ENCODE measurements at places on chromosomes 4 and X.

- DNase-seq, result peak; percentile 77
Measured at GRCh38 chrX:66030505-66031317, 9.2 kb downstream of the VSIG4 start.

- DNase-seq, result no peak
Measured at GRCh38 chrX:43474321-43474720, 181.8 kb upstream of the MAOA start.

GRCh38 chr4:41620594-41621256, 82.8 kb downstream of the LIMCH1 start:
- peak; percentile 1 for DNase-seq

GRCh38 chr4:138828926-138829325, 186.7 kb upstream of the NOCT start:
- DNase-seq, result no peak

- DNase-seq, result no peak
Measured at GRCh38 chr4:26490111-26490959, at the start of gene CCKAR. Gene CCKAR, minus strand, starts transcription at chr4:26490484. Its CDS starts 217 bp downstream, at chr4:26490267.

DNA sequence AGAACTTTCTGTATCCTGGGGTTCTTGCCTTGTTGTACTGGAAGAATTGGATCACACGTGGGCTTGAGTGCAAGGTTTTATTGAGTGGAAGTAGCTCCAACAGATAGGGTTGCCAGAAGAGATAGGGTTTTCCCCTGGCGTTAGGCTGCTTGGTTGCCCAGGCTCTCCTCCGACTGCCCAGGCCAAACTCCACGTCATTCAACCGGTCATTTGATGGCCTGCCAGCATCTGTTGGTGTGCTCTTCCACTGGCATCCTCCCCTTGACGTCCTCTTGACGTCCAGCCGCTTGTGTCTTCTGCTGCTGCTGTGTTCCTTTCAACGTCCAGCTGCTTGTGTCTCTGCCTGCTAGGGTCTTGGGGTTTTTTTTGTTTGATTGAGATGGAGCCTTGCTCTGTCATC, 340.3 kb upstream of the ZCCHC13 start:
- DNase-seq, result no peak

GRCh38 chr4:110501826-110502225, 25.9 kb downstream of the ENPEP start:
- no peak for DNase-seq

GRCh38 chr4:55993994-55994663, 45.4 kb downstream of the CEP135 start:
- peak; percentile 62 for DNase-seq

GRCh38 chr4:101027721-101028120, 319.6 kb downstream of the PPP3CA start:
- DNase-seq, result no peak

GRCh38 chr4:172202480-172203076, 389.4 kb downstream of the GALNTL6 start:
- DNase-seq, result peak; percentile 72

- DNase-seq, result peak; percentile 45
Measured at GRCh38 chr4:13627178-13627605, 333 bp downstream of the BOD1L1 start.

- DNase-seq, result no peak
Measured at GRCh38 chr4:108148316-108148715, 20.4 kb downstream of the LEF1 start.

- no peak for DNase-seq
Measured at GRCh38 chr4:145565328-145565727, 53.9 kb upstream of the MMAA start.

GRCh38 chr4:52655506-52655905, 3.6 kb downstream of the USP46 start:
- peak; percentile 73 for DNase-seq

GRCh38 chr4:182973511-182973911, 56.3 kb upstream of the DCTD start:
- peak; percentile 20 for DNase-seq

- DNase-seq, result peak; percentile 95
Measured at GRCh38 chr4:71406459-71406963, 67.7 kb downstream of the SLC4A4 start.

DNA sequence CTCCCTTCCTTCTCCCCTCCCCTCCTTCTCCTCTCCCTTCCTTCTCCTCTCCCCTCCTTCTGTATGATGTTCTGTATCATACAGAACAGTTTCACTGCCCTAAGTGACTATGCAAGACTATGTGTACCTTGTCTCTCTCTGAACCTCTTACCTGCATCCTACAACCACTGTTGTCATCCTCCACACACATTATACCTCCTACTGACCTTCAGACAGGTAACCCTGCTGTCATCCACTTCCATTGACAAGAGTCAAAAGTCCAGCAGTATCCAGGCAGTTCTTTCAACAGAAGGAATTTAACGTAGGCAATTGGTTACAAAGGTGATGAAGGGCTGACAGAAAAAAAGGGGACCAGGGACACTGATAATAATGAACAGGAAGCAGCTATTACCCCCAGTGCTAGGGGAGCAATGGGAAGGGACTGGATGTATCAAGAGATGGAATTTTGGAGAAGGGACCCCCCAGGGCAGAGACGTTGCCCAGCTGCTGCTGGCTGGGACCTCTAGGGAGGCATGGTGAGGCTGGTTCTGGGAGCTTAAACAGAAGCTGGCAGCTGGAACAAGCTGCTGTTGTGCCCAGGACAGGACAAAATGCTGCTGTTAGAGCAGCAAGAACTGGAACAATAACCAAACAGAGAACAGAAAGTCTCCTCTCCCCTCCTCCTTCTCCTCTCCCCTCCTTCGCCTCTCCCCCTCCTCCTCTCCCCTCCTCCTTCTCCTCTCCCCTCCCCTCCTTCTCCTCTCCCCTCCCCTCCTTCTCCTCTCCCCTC, 84.7 kb downstream of the DCTD start:
- no peak for DNase-seq

DNA sequence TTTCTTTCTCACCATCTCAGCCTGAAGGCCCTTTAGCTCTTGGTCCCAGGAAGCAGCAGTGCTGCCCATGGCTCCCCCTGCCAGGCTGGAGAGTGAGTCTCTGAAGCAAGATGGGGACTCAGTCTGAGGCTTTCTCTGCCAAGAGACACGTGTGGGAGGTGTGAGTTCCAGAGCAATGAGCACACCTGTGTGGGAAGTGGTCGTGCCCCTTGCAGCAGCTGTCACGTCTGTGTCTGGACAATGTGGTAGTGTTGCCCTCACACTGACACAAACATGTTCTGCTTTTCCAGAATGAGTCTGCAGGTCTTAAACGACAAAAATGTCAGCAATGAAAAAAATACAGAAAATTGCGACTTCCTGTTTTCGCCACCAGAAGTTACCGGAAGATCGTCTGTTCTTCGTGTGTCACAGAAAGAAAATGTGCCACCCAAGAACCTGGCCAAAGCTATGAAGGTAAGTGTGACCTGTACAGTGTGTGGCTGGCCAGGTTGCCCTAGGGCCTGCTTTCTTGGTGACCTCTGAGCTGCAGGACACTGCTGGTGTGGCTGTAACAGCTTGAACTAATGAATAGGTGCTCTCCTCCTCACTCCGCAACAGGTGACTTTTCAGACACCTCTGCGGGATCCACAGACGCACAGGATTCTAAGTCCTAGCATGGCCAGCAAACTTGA, 1.9 kb downstream of the TACC3 start:
- no peak for DNase-seq

- peak; percentile 88 for DNase-seq
Measured at GRCh38 chr4:68907245-68907644, 44.4 kb downstream of the UGT2A3 start.

GRCh38 chr4:17702641-17703040, 78.8 kb downstream of the FAM184B start:
- no peak for DNase-seq

DNA sequence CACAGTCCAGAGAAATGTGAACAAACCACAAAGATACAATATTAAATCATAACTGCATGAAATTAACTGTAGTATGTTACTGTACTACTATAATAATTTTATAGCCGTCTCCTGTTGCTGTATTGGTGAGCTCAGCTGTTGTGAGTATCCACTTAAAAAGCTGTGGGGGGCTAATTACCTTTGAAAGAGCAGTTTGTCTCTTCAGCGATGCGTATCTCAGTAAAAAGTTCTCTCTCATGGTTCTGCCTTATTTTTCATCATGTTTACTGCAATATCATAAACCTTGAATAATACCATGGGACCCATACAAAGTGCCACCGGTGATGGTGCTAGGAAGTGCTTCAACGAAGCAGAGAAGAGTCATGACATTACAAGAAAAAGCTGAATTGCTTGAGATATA, 8.4 kb upstream of the MSMO1 start:
- no peak for DNase-seq

DNA sequence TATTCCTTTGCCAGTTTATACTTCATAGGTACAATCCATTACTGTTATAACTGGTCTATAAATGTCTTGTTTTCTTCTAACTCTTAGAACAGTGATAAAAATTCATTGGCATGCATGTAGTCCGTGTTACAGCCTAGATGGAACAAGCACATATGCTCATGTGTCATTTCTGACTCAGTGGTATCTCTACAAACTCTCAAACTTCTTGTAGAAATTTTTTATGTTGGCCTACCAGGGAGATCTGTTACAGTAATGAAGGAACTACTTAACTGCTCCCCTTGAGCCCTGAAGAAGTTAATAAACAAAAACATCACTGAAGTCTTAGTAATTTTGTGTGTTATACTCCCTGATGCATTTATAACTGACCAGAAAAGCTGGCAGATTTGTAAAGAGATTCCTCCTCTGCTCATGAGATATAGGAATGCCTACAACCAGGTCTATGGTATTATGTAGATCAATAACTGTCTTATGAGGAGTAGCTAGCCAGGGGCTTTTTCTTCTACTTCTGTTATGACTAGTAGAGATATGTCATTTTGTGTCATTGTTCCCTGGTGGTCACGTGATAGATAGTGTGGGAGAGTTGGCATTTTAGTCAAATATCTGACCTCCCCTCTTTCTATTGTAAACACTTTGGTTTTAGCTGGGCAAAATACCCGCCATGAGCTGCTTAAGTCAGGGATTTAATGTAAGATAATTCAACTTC, 53.7 kb upstream of the FAAH2 start:
- DNase-seq, result no peak

DNA sequence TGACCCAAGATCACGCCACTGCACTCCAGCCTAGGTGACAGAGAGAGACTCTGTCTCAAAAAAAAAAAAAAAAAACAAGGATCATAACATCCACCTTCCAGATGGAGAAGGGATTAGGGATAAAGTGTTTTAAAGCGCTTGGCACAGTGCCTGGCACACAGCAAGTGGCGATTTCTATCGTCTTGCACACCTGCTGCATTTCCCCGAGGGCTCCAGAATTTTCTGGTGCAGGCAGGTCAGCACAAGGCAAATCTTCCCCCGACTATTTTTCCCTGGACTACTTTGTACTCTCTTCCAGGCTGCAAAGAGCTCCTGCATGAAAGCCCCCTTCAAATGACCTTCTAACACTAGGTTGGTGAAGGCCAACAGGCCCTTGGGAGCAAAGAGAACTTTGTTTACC, 57.3 kb downstream of the APBB2 start:
- no peak for DNase-seq

DNA sequence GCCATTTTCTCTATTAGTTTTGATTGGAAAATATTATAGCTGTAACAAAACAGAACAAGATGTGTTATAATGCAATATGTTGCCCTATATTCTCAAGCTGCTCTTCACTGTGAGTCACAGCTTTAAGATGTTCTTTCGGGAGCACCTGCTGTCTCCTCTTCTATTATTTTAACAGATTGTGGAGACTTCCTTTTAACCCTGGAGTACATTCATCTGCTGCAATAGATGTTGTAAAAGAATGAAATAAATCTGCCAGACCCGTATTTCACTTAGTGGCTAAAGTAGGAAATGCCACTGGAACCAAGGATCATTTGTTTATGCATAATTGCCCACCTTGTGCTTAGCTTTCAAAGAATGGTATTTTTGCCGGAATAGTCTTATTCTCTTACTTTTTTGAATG, 11.1 kb downstream of the LSM6 start:
- DNase-seq, result no peak

DNA sequence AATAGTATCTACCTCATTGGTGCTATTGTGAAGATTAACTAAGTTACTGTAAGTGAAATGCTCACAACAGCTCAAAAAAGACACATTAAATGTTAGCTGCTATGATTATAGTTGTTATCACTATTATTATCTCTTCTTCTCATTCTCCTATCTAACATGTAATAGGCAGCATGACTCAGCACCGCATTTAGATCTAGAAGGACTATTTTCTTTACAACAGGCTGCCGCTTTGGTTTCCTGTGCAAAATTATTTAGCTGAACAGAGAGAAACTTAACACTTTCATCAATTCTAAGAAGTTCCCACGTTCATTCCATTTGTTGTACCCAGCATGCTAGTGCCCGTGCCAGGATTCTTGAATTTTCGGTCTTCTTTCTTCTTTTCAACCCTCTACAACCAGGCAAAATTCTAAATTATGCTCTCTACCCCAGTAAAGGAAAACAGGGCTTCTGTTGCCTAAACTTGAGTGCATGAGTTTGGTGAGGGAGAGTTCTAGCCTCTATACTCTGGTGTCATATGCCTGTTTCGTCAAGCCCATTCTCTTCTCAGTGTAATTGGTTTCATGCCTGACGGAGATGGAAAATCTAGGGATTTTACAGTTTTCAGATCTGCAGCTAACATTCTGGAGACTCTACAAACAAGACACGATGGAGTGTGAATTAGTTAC, 378.9 kb downstream of the PPP1R2C start:
- no peak for DNase-seq

DNA sequence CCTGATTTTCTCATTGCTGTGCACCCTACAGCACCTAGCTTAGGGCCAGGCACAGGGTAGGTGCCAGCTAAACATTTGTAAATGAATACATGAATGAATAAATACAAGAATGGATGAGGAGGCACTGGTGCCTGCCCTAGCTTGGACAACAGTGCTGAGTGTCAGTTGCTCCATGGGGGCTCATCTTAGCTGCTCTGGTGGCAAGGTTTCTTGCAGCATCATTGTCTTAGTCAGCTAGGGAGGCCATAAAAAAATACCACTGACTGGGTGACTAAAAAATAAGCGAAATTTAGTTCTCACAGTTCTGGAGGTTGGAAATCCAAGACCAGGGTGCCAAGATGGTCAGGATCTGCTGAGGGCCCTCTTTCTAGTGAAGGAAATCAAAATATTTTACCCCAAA, 31.2 kb downstream of the TMEM31 start:
- no peak for DNase-seq

GRCh38 chrX:133921764-133922389, 63.5 kb downstream of the GPC3 start:
- peak; percentile 67 for DNase-seq

GRCh38 chr4:6155996-6156750, 44.2 kb downstream of the JAKMIP1 start:
- no peak for DNase-seq

- DNase-seq, result no peak
Measured at GRCh38 chr4:166777760-166778159, 456.5 kb downstream of the SPOCK3 start.

DNA sequence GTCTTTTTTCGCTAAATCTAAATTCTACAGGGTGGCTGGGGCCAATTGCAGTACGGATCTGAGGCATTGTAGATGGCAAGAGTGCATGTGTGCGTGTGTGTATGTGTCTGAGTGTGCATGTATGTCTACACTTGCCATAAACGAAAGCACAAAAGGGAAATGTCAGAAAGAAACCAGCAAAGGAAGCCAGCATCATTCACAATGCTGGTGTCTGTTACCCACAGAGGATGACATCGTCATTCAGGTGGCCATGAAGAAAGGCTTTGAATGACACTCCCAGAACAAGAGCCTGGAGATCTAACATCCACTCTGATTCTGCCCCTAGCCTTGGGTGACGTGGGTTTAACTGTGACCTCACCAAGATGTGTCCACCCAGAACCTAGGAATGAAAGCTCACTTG, 124.6 kb downstream of the DHRSX start:
- no peak for DNase-seq

- DNase-seq, result no peak
Measured at GRCh38 chrX:108833993-108834392, 97.6 kb upstream of the IRS4 start.

GRCh38 chrX:10168226-10168625, 11.5 kb downstream of the CLCN4 start:
- DNase-seq, result no peak
